ENCODE measurements at places on chromosomes 16 and 17.

GRCh38 chr16:58284469-58284868, 10.4 kb downstream of the PRSS54 start:
- no peak for DNase-seq

DNA sequence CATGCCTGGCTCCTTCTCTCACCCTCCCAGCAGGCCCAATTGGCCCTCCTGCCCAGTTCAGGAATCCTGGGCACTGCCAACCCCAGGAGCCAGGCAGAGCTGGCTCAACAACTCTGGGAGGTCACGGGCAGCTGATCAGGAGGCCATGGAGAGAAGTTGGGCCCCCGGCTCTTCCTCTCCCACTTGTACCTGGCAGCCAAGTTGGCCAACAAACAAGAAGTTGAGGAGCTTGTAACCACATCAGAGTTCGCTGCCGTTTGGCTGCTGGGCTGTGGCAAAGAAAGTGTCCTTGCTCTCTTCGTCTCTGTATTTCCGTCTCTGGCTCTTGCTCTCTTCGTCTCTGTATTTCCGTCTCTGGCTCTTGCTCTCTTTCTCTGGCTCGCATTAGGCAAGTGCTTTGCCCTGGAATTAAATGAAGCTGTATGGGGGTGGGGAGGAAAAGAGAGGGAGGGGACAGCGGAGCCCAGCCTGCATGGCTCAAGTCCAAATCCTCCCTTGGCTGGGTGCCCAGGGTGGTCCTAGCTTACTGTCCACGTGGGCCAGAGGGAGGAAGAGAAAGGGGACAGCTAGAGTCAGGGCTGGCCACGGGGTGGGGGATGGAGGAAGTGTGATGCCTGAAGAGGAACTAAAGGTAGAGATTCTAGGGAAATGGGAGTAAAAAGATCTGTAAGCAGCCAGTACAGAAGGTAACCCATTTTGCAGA, 7.8 kb upstream of the TMEM132E start:
- no peak for DNase-seq

GRCh38 chr16:10859658-10860057, 17.3 kb upstream of the CIITA start:
- no peak for DNase-seq

DNA sequence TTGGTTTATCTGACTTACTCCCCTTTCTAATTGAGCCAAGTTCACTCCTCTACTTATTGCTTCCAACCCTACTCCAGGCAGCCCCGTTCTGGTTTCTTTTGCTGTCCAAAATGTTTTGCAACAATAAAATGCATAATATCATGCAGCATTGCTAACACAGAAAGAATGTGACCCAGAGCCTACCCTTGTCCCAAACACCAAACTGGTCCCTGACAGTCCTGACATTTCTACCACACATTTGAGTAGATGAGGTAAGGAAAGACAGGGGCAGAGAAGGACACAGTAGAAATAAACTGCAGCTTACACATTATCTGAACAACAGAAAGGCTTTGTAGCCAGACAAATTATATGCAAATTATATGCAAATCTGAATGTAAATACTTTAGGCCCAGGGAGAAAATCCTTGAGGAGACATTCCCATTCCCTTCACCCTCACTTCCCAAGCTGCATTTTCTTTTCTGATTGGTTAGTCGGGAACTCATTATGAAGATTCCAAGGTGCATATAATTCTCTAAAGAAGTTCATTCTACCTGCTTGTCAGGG, 31.6 kb downstream of the SOX9 start:
- DNase-seq: no peak

DNA sequence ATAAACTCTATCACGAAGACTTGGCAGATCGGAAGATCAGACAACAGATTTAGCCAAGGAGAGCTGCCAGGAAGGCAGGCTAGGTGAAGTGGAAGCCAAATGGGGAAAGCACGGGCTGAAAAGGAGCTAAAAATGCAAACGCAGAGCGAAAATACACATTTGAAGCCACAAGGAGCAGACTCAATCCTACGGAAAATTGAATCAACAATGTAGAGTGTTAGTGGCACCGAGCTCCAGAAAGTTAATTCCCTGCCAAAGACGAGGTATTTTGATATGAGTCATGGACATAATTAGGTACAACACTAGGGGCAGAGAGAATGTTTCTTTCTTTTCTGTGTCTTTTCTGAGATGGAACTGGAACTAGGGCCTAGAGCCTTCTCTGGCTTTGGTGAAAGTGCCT, 20.7 kb downstream of the GSG1L start:
- DNase-seq: peak; percentile 11

- no peak for DNase-seq
Observed at GRCh38 chr17:69223809-69224208, 4.8 kb downstream of the ABCA10 start.

GRCh38 chr16:77199211-77199610, at the start of gene SYCE1L:
TSS of gene SYCE1L (plus strand) at chr16:77199408. CDS start at chr16:77199452, 44 bp downstream.
- DNase-seq: no peak
